Pancreas (tissue), 10 donors: ENCODE measurements at places on chromosomes 5 and 9. TPM values are rescaled to one million over a fixed set of nuclear protein-coding genes. Genes with fewer than 3 reads are reported as not detected.

RNF130 gene
- 40.9 TPM for total RNA-seq

- H3K4me3 ChIP-seq = no peak overlapping the region
- no peaks in the 10 kb centered on the region for H3K27me3 ChIP-seq
- no peaks in the 10 kb centered on the region for H3K36me3 ChIP-seq
- no peak overlapping the region for H3K27ac ChIP-seq
Measured at GRCh38 chr9:129394061-129394885, 216.2 kb upstream of the IER5L start.

WHRN gene
- total RNA-seq = 7.3 TPM

- H3K4me3 ChIP-seq = no peak overlapping the region
- no peaks in the 10 kb centered on the region for H3K36me3 ChIP-seq
- no peaks in the 10 kb centered on the region for H3K4me1 ChIP-seq
- H3K27me3 ChIP-seq = no peaks in the 10 kb centered on the region
- no peak for DNase-seq
- no peak overlapping the region for H3K27ac ChIP-seq
Measured at GRCh38 chr9:129285979-129286772, 108.1 kb upstream of the IER5L start.

FGF10 gene
- 8.0 TPM for total RNA-seq

ANKRD20A1 gene
- total RNA-seq = 7.1 TPM

DNA sequence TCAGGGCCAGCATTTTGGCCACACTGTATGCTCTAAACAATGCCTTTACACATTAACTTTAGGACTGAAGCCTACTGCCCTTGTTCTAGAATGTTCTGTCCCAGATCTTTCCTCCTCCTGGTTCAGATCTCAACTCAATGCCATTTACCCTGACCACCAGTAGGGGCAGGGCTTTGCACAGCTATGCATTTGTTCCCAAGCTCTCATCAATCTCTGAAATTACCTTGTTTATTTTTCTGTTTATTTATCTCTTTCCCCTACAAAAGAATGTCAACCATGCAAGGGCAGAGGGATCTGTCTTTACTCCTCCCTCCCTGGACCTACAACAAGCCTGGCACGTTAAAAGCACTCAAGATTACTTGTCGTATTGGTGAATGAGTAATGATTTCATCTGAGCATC, 612.9 kb downstream of the BNC2 start:
- no peak for DNase-seq
- H3K27ac ChIP-seq = no peak overlapping the region
- no peak overlapping the region for H3K4me3 ChIP-seq
- H3K4me1 ChIP-seq = no peaks in the 10 kb centered on the region

GRCh38 chr9:116870566-116870965, 183.5 kb downstream of the TRIM32 start:
- peak; percentile 45 for DNase-seq
- no peaks in the 10 kb centered on the region for H3K27me3 ChIP-seq
- H3K36me3 ChIP-seq = no peaks in the 10 kb centered on the region
- H3K4me3 ChIP-seq = no peak overlapping the region
- H3K4me1 ChIP-seq = no peaks in the 10 kb centered on the region
- H3K27ac ChIP-seq = no peak overlapping the region

GRCh38 chr5:135013445-135013844, 20.6 kb downstream of the PITX1 start:
- no peaks in the 10 kb centered on the region for H3K27me3 ChIP-seq
- H3K4me1 ChIP-seq = peaks cover 10% of the 10 kb centered on the region
- no peaks in the 10 kb centered on the region for H3K36me3 ChIP-seq
- H3K27ac ChIP-seq = no peak overlapping the region
- no peak for DNase-seq
